ENCODE measurements at places on chromosomes 2 and 18.

- DNase-seq = no peak
These were observed 48.3 kb downstream of the KLHL29 start for GRCh38 chr2:23433282-23433681.

DNA sequence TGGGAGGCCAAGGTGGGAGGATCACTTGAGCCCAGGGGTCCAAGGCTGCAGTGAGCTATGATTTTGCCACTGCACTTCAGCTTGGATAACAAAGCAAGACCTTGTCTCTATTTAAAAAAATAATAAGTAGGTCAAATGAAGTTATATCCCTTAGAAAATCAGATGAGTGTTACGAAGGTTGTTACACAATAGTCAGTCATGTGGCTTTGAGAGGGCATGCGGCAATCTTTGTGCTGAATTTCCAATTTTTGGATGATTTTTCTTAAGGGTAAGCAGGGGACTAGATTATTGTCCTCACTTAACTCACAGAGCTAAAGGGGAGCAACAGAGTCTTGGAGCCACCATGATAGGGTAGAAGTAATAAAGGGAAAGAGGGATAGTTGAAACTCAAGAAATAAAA, 71.8 kb downstream of the B3GNT2 start:
- DNase-seq = no peak

DNA sequence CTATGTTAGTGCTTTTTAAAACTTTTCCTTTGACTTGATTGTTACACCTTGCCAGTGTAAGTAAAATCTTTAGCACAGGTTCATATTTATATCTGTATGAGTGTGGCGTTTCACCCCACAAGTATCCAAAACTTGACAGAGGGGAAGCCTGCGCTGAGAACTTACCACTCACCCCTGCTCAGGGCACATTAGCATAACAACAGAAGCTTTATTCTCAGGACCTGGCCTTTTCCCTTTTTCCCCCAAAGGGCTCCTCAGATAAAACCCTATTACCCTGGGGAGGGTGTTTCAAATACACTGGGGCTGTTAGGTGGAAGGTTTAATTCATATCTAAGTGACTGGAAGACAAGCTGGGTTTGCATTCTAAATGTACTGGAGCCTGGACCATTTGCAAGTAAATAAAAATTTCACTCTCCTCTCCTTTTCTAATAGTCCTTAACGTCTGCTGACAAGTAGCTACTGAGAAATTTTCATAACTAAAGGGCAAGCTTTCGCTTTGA, 276.6 kb downstream of the RNF152 start:
- DNase-seq = no peak

GRCh38 chr2:212930556-212931260, 220.7 kb downstream of the IKZF2 start:
- DNase-seq = no peak

DNA sequence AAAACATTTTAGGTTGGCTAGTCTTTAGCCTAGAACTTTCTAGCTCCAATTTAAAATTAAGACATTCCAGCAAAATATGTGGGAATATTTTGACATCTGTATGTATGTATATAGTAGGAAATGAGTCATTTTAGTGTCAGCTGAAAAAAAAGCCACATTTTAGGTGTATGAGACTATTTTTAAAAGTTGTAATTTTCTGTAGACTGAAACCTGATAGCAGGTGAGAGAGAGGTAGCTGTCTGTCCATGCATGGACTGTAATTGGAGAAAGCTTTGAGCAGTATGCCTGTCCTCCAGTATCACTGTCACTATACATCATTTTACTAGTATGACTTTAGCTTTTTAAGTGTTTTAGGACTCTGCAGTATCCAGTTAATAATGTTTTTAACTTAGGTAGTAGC, 26.1 kb upstream of the PPP1R1C start:
- no peak for DNase-seq

- DNase-seq = no peak
These were observed 31.3 kb downstream of the DTNA start for GRCh38 chr18:34741401-34741800.

- DNase-seq = no peak
These were observed 34.5 kb downstream of the NYAP2 start for GRCh38 chr2:225434014-225434413.

GRCh38 chr18:27750014-27750413, 426.9 kb downstream of the CDH2 start:
- DNase-seq = no peak

GRCh38 chr2:216170076-216170763, 61.1 kb downstream of the XRCC5 start:
- DNase-seq = no peak

DNA sequence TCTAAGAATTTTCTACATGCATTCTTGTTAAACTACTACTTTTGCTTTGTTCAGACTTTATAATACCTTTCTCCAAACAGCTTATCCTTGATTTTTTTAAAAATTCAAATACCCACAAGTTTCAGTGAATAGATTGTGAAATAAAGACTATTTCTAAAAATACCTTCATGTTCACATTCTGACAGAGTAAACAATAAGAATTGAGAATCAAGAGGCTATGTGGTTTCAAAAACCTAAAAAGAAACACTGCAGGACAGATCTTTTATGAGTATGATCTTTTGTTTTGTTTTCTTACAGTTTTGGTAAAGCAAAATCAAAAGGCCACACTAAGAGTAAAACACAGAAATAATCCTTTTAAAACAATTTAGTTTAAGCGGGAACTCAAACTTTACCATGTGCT, 21.2 kb downstream of the ALS2 start:
- DNase-seq = no peak

DNA sequence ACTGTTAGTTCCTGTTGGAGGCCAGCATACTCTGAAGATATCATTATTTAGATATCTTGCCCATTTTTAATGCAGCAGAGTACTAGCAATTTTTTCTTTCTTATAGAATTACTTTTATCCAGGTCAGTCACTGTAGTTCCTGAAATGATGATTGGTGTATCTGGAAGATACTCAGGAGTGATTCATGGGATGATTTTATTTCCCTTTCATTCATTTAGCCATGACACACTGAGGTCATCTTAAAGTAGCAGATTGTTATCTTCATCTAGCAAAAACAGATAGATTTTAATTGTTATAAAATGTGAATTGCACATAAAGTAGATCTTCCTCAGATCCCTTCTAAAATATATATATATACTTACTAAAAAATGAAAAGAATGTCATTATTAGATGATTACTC, 109.1 kb downstream of the PIK3C3 start:
- DNase-seq = no peak

DNA sequence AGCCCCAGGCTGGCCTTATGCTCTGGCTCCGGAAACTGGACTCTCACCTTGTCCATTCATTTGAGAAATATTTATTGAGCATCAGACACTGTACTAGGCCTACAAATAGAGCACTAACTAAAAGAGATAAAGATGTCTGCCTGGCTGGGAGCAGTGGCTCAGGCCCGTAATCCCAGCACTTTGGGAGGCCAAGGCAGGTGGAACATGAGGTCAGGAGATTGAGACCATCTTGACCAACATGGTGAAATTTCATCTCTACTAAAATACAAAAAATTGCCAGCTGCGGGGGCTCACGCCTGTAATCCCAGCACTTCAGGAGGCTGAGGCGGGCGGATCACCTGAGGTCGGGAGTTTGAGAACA, 7.6 kb upstream of the MRPL33 start:
- no peak for DNase-seq

DNA sequence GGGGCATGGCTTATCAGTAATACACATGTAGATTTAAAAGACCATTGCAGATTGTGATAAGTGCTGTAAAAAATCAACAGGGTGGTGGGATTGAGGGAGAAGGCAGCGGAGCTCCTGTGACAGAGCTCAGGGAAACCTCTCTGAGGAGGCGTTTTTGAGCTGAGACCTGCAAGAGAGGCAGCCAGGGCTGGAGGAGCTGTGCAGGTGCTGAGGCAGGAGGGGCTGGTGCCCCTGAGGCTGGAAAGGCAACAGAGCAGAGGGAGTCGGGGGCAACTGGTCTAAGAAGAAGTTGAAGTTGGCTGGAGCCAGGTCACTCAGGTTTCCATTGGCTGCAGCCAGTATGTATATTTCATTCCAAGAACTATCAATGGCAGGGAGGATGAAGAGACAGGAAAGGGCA, 47.6 kb downstream of the KLHL29 start:
- no peak for DNase-seq

GRCh38 chr2:62538756-62539155, 32.8 kb upstream of the TMEM17 start:
- DNase-seq = no peak

DNA sequence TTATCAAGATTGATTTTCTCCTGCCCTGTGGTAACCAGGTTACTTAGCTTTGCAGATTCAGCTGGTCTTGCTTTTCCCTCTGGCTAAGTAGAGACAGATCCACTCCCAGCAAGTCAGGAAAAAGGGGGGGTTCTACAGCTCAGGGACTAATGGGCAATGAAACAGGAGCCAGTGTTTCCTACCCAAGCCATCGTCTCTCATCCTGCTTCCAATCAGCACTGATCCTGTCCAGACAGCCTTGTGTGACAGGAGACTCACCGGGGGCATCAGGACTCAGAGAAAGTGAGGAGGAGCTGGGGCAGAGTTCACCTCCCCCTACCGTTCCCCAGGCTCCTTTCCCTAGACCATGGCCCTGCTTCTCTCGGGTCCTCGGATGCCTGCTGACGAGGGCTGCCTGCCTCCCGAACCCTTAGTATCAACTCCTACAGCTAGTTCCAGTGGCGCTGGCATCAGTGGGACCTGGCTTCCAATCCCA, 307.6 kb downstream of the ALK start:
- no peak for DNase-seq

DNA sequence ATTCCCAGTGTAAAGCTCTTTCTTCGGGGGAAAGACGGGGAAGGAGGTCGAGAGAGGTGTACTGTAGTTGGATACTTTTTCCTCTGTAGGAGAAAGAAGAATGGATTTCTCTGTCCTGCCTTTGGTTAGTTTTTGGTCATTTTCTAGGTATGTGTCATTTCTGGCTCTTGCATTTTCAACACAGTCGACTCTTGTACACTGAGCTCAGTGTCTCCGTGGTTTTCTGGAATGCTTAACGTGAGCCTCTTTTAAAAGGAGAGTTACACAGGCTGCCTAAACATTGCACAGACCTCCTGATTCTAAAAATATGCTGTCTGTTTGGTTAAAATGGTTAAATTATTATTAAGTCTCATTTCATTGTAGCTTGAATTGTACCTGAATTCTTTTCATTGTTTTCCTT, 21.8 kb upstream of the GLS start:
- DNase-seq = no peak

- DNase-seq = no peak
These were observed 85.4 kb upstream of the TMEM200C start for GRCh38 chr18:5980721-5981120.

- no peak for DNase-seq
These were observed 26.3 kb downstream of the CAB39 start for GRCh38 chr2:230738924-230739323.

GRCh38 chr2:51335087-51336058, 303.4 kb upstream of the NRXN1 start:
- DNase-seq = no peak

DNA sequence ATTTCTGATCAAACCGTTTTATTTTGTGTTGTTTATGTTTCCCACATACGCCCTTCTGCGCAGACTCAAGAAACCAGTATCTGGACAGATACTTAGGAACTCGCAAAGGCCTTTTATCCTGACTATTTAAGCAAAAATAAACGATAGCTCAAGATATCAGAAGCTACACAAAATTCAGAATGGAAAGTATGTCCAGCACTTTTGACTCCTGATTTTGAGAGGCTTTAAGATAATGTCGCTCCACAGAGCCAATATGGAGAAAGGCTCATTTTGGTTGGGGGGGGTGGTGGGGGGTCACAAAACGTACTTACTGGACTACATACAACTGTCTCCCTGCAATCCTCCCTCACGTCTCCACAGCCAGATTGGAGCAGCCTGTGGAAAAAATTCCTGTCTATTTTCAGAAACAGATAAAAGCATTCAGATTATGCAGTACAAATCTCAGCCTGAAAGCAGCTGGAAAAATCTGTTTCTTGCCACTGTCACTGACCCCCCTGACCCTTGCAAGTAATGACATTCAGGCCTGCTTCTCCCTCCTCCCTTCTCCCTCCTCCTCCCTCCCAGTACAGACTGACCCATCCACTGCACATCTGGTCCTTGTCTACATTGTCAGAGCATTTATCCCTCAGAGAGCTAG, 34.9 kb upstream of the LCLAT1 start:
- DNase-seq = no peak

All from activated CD4-positive, alpha-beta T cell treated with anti-CD3 and anti-CD28 coated beads for 48 hours (primary cell).